ENCODE measurements at places on chromosomes 2 and 18.

DNA sequence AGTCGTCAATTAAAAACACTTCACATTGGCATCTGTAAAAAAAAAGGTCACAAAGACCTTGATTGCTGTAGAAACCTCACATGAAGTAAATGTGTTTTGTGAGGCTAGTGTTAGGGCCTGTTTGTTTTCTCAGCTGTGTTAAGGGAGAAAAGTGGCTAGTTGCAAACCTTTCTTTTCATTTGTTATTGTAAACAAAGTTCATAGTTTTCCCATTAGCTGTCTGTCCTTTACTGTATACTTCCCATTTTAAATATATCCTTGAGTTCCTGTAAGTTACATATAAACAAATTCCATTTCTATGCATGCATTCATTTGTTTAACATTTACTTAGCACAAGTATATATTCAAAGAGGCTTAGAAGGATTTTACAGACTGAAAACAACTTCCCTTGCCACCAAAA lies 1250.2 kb downstream of the LRP1B start:
- no peak for DNase-seq

GRCh38 chr18:59550174-59550516 lies 147.1 kb downstream of the CCBE1 start:
- DNase-seq = no peak

- DNase-seq = no peak
Measured at GRCh38 chr2:225766431-225766830, 366.9 kb downstream of the NYAP2 start.

DNA sequence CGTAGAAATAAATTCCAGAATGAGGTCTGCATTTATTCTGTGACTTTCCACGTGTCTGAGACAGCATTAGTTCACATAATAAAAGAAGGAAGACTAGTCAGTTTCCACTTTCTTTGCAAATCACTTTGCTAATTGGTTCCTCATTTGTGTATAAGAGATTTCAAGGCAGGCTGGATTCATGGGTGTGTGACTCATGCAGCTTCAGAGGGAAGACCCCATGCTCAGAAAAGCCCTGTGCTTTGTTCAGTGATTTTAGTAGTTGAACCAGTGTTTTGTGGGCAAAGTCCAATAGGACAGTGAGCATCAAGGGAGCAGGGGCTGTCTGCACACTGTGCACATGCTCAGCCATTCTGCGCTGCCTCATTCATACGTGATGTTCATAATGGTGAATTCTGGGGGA lies 297.8 kb downstream of the DLGAP1 start:
- DNase-seq = no peak

DNA sequence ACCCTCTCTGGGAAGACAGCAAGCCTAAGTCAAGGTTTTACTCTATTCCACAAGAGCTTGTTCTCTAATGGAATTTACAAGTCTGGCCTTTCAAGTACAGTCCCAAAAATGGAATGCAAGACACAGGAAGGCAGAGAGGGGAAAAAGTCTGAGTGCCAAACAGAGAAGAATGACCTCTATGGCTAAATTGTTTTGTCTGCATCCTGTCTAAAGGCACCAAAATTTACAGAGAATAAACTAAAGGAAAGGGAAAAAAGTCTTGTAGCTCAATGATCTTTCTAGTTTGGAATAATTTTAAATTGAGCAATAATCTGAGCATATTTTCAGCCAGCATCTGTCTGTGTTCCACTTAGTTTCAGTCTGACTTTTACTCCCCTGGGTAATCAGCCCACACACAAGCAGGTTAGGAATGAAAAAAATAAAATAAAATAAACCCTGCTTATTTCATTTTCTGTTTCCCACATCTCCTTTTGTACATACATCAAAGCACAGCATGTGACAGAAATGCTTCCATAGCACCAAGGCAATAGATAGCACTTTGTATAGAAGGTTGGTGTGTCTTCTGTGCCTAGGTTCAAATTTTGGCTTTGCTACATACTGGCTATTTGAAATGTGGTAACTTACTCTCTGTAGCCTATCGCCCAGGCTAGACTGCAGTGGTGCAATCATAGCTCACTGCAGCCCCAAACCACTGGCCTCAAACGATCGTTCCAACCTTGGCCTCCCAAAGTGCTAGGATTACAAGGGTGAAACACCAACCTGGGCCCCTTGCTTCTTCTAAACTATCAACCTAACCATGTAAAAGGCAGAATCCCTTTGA lies 105.1 kb downstream of the SLC8A1 start:
- no peak for DNase-seq

GRCh38 chr18:24922491-24922890 lies 429.5 kb downstream of the ZNF521 start:
- DNase-seq = no peak

- DNase-seq = no peak
Measured at GRCh38 chr2:111143107-111143842, 22.6 kb downstream of the BCL2L11 start.

- DNase-seq = no peak
Measured at GRCh38 chr2:185222311-185222710, 516.3 kb upstream of the FSIP2 start.

GRCh38 chr2:127644066-127645025 lies 1.6 kb upstream of the GPR17 start:
- no peak for DNase-seq

- no peak for DNase-seq
Measured at GRCh38 chr2:107775791-107776190, 50.9 kb upstream of the RGPD4 start.

DNA sequence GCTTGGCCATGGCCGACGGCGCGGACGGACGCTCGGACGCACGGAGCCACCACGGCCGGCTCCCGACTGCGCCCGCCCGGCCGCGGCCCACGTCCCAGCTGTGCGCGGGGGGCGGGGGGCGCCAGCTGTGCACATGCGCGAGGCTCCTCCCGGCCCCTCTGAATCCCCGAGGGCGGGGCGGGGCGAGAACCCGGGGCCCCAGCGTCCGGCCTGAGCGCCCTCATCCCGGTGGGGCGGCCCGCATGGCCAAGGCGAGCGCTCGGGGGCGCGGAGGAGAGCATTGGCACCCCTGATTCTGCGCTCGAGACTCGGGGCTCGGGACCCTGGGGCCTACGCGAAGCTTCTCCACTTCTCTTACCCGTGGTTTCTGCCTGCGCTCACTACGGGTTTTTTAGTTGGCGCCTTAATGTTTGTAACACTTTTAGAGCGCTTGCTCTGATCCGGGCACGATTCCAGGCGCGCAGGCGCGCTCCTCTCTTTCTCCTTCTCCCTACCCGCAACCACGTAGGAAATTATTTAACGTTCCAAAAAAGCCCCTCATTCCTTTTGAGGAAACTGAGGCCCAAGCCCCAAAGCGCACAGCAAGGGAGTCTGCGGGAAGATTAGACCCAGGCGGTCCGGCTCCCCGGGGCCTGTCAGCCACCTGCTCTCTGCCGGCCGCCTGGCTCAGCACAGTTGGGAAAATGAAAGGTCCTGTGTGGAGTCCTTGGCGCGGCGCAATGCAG lies at the start of gene PXDN:
Gene PXDN (minus strand): TSS at position 70 of the 725 bp plus-strand sequence. CDS start 60 bp downstream, at position 10.
- no peak for DNase-seq

- no peak for DNase-seq
Measured at GRCh38 chr18:6396276-6396675, 18.4 kb downstream of the L3MBTL4 start.

DNA sequence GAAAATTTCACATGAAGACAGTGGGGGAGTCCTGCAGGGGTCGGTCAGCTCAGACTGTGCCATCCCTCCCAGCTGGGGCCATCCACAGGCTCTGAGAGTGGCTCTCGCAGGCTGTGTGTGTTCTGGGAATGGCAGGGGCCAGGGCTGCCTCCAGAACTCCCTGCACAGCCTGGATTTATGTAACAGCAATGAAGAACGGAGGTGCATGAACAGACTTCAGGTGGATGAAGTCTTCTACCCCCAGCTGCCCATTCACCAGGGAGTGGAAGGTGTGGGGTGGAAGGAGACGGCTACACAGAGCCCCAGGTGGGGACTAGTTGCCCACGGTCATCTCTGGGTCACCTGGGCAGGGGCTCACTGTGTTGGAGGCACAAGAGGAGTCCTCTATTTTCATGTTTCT lies 56.1 kb upstream of the HDAC4 start:
- DNase-seq = no peak

DNA sequence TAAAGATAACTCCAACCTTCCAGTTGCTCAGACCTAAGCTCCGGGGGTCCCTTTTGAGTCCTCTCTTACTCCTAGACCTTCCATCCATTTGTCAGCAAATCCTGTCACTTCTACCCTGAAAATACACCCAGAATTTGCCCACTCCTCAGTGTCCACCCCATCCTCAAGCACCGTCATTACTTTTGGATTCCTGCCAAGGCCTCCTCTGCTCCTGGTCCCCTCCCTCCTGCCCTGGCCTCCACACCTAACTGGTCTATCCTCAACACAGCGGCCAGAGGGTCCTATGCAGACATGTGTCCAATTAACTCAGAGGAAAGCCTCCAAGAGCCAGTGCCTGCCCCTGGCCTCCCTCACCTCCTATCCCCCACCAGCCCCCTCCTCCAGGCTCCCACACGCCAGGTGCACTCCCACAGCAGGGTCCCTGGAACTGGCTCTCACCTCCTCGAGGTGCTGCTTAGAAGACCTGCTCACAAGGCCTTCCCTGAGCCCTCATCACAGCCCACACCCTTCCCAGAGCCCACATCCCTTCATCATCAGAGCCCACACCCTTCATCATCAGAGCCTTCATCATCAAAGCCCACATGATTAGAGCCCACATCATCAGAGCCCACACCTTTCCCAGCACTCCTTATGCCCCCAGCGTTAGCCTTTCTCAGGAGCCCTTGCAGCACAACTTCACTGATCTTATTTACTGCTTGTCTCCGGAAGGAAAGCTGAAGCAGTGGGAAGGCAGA lies 20.4 kb downstream of the FAM178B start:
- no peak for DNase-seq

All from naive thymus-derived CD4-positive, alpha-beta T cell (primary cell).